ENCODE measurements at places on chromosomes 12 and 14. TPM values are rescaled to one million over a fixed set of nuclear protein-coding genes. Genes with fewer than 3 reads are reported as not detected.

Gene PRKAG1
- total RNA-seq: 106 TPM

DNA sequence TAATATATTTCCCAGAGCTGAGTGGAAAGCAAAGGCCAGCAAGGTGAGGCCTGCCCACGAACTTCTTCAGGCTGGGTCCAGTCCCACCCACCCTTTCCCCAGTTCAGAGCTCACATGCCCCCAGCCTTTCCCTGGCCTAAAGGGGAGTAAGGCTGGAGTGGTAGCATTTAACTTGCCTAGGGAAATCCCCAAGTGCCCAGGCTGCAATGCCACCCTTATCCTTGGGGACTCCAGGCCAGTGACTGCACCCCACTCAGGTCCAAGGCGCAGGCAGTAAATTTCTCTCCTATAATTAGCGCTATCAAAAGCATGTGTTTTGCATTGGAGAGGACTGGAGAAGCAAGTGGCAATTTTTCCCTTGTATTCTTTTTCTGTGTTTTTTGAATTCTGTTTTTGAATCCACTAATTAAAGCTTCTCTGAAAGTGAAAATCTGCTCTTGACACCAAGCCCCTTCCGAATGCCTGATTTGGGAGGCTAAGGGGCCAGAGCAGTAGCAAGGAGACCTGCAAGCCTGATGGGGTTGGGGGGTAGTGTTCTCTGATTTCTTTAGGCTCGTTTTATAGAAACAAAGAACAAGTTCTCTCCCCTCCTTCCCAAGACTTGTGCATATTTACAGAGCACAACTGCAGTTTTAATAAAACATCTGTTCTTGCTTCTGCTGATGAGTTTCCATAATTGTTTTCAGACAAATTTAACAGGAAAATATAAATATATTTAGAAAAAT is 3.5 kb upstream of the HOXC6 start:
- no peaks in the 10 kb centered on the region for H3K36me3 ChIP-seq
- no peak overlapping the region for H3K27ac ChIP-seq
- no peaks in the 10 kb centered on the region for H3K4me1 ChIP-seq
- H3K27me3 ChIP-seq: peaks cover 87% of the 10 kb centered on the region
- DNase-seq: no peak
- H3K4me3 ChIP-seq: no peak overlapping the region

GRCh38 chr12:15417691-15418090 is 95.4 kb downstream of the PTPRO start:
- H3K36me3 ChIP-seq: no peaks in the 10 kb centered on the region
- H3K27ac ChIP-seq: no peak overlapping the region
- no peaks in the 10 kb centered on the region for H3K4me1 ChIP-seq
- DNase-seq: no peak

DNA sequence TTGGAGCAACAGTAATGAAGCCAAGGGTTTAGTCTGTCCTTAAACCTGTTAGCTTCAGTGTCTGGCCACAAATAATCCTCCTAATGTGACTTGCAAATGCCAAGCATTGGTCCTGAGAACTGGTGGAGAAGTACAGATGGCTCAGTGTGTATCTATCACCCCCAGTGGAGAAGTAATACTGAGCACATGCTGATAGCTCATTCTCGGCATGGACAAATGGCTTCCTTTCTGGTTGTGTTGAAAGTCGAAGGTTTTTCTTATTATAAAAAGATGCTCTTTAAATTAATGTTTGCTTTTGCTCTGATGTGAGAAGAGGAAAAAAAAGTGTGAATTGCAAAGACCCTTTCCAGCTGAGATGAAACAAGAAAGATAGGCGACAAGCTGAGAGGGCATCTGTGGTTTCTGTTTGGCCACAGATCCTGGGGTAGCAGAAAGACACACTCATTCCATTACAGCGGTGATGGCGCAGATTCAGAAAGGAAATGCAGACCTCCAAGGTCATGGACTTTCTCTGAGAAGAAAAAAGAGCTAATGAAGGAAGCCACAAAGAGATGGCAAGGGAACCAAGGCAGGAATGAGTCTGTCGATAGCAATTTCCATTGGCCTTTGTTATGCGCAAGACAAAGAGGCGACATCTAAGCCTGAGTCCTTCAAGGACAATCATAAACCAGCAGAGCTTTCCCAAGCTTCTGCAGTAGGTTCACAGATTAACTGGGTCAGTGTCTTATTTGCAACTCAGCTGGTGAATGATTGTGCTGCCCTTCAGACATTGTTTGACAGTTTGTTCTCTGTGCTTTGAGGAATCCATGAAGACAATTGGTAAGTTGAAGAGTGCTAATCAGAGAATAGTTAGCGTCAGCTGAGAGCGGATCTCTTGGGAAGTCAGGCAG is 155.5 kb upstream of the RGS6 start:
- H3K4me1 ChIP-seq: no peaks in the 10 kb centered on the region
- H3K27ac ChIP-seq: no peak overlapping the region
- H3K4me3 ChIP-seq: no peak overlapping the region
- peak; percentile 13 for DNase-seq
- no peaks in the 10 kb centered on the region for H3K36me3 ChIP-seq
- no peaks in the 10 kb centered on the region for H3K27me3 ChIP-seq

- H3K27ac ChIP-seq: no peak overlapping the region
- peaks cover 1% of the 10 kb centered on the region for H3K36me3 ChIP-seq
- no peak overlapping the region for H3K4me3 ChIP-seq
- H3K27me3 ChIP-seq: no peaks in the 10 kb centered on the region
- peaks cover 2% of the 10 kb centered on the region for H3K4me1 ChIP-seq
Measured at GRCh38 chr14:34785223-34786006, 71.0 kb upstream of the CFL2 start.

DNA sequence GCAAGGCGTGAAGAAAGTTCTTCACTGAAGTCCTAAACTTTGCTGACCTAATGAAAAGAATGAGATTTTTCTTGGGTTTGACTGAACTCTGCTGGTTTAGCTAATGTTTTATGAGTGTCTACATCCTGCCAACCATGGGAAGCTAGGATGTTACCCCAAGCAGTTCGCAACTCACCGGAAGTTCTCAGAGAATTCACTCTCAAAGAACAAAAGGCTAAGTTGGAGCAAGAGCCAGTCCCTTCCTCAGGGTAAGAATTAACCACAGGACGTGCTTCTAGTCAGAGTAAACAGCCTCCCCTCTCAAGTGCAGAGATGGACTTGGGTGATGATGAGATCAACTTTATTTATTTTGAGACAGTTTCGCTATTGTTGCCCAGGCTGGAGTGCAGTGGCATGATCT is 37.3 kb downstream of the TCHP start:
- H3K36me3 ChIP-seq: peaks cover 33% of the 10 kb centered on the region
- H3K4me3 ChIP-seq: no peak overlapping the region
- DNase-seq: no peak

Gene SYCP3
- total RNA-seq: not detected

DNA sequence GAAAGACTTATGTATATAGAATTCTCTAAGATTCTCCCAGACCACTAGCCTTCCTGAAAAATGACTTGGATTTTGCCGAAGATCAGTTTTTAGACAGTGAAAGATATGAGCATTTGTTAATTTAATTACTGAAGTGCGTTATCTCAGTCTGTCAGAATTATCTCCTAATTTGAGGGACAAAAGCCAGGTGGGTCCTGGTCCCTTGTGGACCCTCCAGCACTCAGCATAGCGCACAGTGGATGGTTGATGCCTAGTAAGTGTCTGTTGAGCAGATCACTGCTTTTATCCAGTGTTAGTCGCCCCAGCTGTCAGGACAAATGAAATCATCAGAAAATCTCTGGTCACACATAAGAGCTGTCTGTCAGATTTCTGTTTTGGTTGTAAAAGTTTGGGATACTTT is 80.4 kb downstream of the EML1 start:
- peaks cover 4% of the 10 kb centered on the region for H3K4me1 ChIP-seq
- no peak overlapping the region for H3K27ac ChIP-seq
- DNase-seq: no peak
- H3K36me3 ChIP-seq: 0 out of 2 replicates have a peak, but pooled peaks cover 2% of the 10 kb centered on the region
- H3K27me3 ChIP-seq: no peaks in the 10 kb centered on the region

Data from IMR-90 (cell line).